ENCODE measurements at places on chromosomes 5 and 9.

- DNase-seq = no peak
Measured at GRCh38 chr9:122806661-122807060, 6.7 kb downstream of the OR1K1 start.

GRCh38 chr5:76351577-76351976 lies 51.5 kb upstream of the IQGAP2 start:
- DNase-seq = no peak

GRCh38 chr9:96056226-96056625 lies 180.7 kb downstream of the ERCC6L2 start:
- no peak for DNase-seq

GRCh38 chr5:56479126-56479525 lies 246.0 kb upstream of the ANKRD55 start:
- DNase-seq = no peak

- DNase-seq = no peak
Measured at GRCh38 chr9:133351908-133352634, 4.1 kb downstream of the RPL7A start.

- no peak for DNase-seq
Measured at GRCh38 chr5:153891394-153891793, 147.3 kb downstream of the FAM114A2 start.

DNA sequence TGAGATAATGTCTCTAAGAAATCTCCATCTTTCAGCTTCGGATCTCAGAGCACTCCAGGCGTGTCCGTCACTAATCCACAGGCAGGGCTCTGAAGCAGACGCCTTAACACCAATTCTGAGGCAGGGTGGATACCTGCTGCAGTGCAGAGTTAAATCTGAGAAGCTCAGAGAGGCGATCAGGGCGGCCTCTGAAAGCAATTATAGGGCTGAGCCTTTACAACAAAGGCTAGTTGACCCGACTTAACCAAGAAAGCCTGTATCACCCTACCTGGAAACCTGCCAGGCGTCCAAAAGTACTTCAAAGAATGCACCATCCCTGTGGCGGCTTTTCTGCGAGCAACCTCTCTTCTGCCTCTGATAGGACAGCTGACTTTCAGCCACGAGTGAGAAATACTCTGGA lies 134.8 kb upstream of the MSX2 start:
- no peak for DNase-seq
